Right cardiac atrium (tissue), 5 donors: ENCODE measurements at places on chromosomes 16 and 17. TPM values are rescaled to one million over a fixed set of nuclear protein-coding genes. Genes with fewer than 3 reads are reported as not detected.

GRCh38 chr16:79171504-79171903 is 429.0 kb downstream of the MAF start:
- DNase-seq: no peak

DNA sequence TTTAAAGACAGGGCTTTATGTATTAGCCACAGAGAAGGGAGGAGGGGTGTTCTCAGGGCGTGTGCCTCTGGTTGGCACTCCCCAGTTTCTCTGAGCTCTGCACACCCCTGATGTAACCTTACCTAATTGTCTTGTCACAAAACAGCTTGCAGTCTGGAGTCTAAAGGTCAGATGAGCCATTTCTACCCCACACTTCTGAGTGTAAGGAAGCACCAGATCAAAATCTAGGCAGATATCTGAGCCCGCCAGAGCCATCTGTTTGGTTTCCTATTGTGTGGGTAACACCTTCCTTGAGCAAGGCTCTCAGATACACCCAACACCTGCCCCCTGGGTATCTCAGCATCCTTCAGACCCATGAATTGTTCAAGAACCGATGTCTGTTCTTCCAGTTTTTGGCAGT is 15.5 kb downstream of the CDH1 start:
- no peak for DNase-seq

GRCh38 chr17:13544292-13544691 is 57.4 kb downstream of the HS3ST3A1 start:
- DNase-seq: no peak

DNA sequence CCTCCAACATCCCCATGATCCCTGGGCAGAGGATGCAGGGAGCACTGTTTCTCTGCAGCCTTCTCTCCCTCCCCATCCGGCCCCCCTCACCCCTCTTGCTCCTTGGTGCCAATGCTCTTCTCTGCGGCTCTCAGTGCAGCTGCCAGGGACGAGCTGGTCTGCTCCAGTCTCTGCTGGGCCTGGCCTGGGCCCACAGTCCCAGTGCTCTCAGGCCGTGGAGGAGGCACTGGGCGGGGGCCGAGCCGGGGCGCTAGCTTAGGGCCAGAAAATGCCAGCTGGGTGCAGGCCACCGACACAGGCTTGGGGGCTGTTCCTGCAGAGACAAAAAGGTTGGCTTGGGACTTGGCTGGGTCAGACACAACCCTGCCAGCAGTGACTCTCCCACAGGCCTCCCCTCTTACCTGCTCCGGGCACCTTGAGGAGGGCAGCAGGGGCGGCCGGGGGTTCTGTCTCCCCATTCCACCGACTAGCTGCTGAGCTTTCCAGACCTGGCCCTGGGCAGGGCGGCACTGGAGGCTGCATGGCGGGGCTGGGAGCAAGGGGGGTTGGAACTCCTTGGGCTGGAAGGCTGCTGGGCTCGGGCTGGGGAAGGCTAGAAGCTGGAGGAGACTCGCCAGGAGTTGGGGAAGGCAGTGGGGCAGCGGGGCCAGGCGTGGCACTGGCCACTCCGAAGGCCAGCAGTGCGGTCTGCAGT is 13.8 kb downstream of the CASKIN2 start:
- DNase-seq: peak; percentile 73

DNA sequence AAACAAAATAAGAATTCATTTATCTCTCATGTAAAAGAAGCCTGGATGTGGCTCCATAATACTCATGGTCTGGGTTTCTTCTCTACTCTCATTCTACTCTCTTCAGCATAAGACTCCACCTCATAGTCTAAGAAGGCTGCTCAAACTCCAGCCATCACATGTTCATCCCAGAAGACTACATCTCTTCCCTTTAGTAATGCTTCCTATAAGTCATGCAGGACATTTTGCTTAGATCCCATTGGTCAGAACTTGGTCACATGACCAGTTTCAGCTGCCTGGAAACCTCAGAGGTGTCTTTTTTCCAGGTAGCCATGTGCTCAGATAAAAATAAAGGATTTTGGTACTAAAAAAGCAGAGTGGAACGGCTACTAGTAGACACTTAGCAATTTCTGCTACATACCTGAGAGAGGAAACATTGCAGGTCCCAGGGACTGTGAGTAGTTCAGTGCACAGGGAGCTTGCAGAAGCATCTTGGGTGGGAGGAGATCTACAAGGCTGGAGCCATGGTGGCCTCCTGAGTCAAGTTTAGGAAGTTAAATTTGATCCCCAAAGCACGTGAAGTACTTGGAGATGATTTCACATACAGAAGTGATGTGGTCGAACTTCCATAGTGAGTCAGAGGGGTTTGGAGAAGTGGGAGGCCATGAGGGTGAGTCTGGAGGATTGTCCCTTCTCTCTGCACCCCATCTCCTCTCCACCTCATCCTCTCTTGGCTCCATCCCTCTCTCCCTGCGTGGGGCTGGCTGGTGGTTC is 110.2 kb downstream of the CCDC182 start:
- no peak for DNase-seq

- DNase-seq: no peak
These were observed 2.0 kb downstream of the CDIP1 start for GRCh38 chr16:4536391-4537106.

GRCh38 chr17:82985973-82986372 is 93.4 kb upstream of the METRNL start:
- DNase-seq: no peak

- DNase-seq: no peak
These were observed 55.4 kb downstream of the COPRS start for GRCh38 chr17:31803494-31804213.

DNA sequence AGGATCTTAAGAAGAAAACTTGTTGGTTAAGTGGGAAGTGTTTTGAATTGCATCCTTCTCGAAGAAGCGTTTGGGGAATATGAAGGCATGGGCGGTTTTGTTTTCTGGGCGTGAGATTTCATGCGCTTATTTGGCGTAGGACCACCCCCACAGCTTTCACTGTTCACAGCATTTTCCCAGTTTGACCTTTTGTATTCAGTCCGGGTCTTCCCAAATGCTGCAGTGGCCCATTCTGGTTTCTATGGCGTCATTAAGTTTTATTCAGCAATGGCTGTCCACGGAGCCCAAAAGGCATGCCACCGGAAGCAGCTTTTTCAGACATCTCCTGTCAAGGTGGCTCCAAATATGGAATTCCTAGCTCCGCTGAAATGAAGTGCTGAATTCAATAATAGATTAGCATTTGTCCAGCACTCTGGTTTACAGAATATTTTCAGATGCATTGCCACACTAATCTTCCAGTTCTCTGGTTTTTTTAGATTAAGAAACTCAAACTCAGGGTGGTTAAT is 90.6 kb upstream of the FBXO47 start:
- no peak for DNase-seq

Gene TNFRSF12A
- 40.2 TPM for total RNA-seq

Gene CBLN1
- total RNA-seq: 0.88 TPM

Gene HSD11B2
- total RNA-seq: 0.42 TPM

Gene FNDC8
- total RNA-seq: not detected

Gene SLFN14
- not detected for total RNA-seq
